Panc1 (cell line): ENCODE measurements at places on chromosomes 1 and 21.

DNA sequence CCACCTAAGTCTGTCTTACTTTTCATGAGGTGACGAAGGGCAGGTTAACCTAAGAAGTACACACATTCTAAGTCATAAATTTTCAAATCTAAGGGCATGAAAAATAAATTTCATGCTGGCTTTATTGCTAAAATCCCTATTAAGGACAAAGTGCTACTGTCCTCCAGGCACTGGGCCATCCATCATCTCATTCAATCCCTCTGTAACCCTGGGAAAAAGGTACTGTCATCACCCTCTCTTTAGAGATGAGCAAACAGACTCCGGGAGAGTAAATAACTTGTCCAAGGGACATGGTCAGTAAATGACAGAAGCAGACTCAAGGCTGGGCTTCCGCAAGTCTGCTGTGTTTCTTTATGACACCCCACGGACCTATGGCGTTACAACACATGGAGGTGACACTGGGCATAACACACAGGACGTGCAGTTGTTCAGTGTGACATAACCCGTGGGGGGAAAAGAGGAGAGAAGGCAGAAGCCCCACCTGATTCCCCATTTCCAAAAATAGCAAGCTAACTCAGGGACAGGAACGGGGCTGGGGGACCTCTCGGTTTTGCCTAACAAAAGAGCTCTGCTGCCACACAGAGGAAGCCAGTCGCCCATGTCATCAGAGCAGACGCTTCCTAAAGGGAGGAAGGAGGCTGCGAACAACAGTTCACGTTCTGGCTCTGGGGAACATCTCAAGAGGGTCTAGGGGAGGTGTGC is 12.5 kb upstream of the SRM start:
- DNase-seq, result no peak

- DNase-seq, result no peak
Observed at GRCh38 chr1:39576016-39576657, 453 bp downstream of the PABPC4 start.

DNA sequence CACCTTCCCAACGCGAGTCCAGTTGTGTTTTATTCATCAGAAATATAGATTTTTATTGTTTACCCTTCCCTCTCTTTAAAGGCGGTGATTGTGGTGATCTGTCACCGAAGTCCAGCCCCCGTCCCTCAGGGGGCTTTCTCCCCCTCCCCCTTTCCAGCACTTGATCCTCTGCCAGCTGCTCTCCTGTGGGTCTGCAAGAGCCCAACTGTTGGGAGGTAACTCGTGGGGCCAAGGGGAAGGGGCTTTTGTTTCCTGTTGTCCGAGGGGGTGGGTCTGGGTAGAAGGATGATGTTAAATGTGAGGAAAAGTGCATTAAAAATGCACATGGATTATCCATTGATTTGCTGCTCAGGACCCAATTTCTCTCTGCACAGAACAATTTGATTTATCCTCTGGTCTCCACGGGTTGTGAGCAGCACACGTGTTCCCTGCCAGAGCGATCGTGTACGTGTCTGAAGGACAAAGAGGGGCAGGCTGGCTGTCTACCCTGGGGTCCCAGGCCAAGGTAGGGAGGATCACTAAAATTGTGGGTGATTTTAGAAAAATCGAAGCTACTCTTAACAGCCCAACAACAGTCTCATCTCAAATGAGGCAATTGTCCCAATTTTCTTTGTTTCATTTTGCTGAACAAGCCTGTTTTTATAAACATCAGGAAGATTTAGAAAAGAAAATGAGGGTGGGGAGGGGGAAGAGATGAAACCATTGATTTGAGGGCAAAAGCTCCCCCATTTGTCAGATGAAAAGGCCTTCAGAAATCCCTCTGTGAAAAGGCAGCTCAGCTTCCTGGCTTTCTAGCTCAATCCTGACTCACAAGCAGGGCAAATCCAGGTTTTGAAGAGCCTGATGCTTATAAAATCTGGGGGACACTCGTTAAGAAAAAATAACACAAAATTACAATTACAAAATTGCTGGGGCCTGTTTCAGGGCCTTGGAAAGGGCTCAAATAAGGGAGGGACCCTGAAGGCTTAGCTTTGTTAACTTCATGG is 176.2 kb downstream of the RHOU start:
- DNase-seq, result no peak

GRCh38 chr1:244173240-244173639 is 122.2 kb downstream of the ZBTB18 start:
- no peak for DNase-seq

GRCh38 chr1:101285922-101286570 is 49.2 kb downstream of the S1PR1 start:
- DNase-seq, result no peak

GRCh38 chr1:160009081-160009480 is 22.7 kb downstream of the PIGM start:
- DNase-seq, result no peak

GRCh38 chr1:228058172-228058948 is 24.1 kb upstream of the ARF1 start:
- no peak for DNase-seq

- DNase-seq, result no peak
Observed at GRCh38 chr1:160636076-160636475, 10.8 kb downstream of the SLAMF1 start.

DNA sequence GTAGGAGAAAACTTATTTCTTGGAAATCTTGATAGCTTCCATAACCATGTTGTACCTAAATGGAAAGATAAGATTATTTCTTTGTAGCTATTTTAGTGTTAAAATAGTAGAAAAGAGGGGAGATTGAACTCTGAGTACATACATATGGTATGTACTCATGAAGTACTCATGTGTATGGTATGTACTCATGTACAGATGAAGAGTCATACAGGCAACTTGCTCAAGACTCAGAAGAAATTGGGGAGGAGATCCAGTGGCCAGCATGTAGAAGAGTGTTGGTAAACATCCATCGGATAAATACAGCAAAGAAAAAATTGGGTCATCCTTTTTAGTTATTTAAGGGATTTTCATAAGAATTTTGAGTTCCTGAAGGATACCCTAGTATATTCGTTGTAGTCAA is 29.0 kb downstream of the MDM4 start:
- no peak for DNase-seq

DNA sequence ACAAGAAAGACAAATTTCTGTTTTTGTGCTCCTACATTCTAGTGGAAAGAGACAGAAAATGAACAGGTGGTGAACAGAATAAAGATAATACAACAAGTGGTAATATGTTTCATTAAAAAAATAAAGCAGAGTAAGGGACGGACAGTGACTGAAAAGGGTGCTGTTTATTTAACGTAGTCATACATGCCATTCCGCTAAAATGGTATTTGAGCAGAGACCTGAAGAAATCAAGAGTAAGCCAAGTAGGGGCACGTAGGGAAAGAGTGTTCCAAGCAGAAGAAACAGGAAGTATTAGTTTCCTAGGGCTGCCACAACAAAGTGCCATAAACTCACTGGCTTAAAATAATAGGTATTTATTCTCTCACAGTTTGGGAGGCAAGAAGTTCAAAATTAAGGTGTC is 65.6 kb upstream of the KCTD3 start:
- DNase-seq, result no peak

DNA sequence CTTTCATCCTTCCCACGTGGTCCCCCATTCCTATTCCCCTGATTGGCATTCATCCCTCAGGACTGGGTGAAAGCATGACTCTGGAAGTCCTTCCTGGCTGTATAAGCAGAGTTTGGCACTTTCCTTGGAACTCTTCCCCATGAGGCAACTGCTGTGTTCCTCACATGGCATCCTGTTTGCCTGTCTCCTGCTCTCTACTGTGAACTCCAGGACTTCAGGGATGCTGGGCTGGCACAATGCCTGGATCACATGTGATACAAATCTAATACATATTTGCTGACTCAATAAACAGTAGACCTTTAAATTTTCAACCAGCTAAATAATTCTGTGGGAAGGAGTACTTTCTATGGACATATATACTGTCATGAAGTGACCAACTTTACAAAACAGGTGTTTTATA is 46.8 kb upstream of the EDEM3 start:
- DNase-seq, result no peak

GRCh38 chr21:35204850-35205541 is 155.9 kb upstream of the RUNX1 start:
- no peak for DNase-seq

GRCh38 chr1:157025385-157025784 is 20.2 kb downstream of the ARHGEF11 start:
- no peak for DNase-seq

DNA sequence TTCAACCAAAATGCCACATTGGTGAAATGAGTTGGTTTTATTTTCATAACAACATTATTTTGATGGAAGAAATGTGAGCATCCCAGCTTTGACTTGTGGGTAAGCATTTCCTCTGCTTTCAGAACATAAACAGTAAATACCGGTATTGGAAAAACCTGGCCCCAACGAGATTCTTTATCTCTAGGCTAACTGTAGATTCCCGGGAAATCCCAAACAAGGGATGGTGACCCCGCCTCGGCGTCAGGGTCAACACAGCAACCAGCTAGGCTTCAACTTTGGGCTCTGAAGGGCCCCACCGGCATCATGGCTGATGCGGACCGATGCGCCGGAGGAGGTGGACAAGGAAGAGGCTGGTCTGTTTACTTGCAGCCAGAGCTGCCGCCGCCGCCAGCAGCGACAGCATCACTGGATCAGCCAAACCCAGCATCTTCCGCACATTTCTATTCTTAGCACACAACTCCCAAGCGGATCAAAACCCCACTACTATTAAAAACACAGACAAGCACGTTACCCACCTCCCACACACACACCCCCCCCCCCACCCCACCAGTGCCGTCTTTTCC is 1.1 kb downstream of the AKT3 start:
- DNase-seq, result no peak

DNA sequence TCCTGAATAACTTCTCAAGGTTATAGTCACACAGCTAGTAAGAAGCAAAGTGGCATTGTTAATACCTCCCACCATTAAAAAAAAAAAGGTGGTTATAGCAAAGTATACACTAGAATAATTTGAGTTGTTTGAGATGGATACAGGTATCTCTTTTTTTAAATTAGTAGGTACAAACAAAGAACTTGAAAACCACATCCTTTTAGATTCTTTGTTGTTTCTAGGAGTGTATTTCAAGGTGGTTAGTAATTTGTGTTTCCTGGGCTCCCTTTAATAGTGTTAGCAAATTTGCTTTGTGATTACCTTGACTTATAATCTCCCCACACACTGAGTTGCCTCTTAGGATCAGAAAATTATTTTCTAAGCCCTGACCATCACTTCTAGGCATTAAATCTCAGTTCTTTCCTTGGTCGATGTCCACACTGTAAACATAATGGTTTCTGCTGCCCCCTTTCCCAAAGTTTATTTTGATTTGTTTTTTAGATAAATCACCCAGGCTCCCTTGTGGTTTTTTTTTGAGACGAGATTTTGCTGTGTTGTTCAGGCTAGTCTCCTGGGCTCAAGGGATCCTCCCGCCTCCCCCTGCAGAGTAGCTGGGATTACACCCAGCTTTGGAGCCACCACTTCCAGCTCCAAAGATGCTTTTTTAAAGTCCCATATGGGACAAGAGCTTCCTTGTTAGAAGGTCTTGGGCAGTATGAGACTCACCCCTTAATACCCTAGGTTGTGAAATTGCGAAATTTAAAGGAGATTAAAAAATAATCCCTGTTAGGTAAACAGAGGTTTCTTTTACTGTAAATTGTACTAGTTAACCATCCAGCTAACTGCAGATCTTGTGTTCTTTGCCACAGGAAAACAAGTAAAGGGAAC is 6.2 kb downstream of the AKIRIN1 start:
- DNase-seq, result no peak
